CD4-positive, alpha-beta T cell treated with Interleukin-2 at 100 ng/mL for 4 hours (primary cell): ENCODE measurements at places on chromosomes 11 and 22.

GRCh38 chr11:118922745-118923627 is 2.7 kb downstream of the BCL9L start:
- DNase-seq = no peak

DNA sequence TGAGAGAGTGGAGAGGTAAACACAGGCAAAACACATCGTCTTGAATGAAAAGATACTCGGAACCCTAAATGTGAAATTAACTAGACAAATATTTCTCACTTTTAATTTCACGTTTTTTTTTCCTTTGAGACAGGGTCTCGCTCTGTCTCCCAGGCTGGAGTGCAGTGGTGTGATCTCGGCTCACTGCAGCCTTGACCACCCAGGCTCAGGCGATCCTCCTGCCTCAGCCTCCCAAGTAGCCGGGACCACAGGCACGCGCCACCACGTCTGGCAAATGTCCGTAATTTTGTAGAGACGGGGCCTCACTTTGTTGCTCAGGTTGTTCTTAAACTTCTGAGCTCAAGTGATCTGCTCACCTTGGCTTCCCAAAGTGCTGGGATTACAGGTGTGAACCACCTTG is 7.4 kb upstream of the SHANK3 start:
- DNase-seq = no peak

DNA sequence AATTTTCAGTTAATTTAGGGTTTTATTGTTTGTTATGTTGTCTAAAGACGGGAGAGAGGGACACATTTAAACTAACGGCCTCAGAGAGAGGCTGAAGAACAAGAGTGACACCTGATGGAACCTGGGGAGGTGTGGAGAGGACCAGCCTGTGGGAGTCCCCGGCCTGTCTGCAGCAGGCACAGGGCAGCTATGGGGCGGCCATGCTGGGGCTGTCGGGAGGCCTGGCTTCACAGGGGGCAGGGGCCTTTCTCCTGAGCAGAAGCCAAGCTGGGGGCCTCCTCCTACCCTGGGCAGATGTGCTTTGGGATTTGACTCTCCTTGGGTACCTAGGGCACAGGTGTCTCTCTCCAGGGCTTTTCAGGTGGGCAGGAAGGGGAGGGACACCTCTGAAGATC is 21.9 kb downstream of the RELT start:
- no peak for DNase-seq

DNA sequence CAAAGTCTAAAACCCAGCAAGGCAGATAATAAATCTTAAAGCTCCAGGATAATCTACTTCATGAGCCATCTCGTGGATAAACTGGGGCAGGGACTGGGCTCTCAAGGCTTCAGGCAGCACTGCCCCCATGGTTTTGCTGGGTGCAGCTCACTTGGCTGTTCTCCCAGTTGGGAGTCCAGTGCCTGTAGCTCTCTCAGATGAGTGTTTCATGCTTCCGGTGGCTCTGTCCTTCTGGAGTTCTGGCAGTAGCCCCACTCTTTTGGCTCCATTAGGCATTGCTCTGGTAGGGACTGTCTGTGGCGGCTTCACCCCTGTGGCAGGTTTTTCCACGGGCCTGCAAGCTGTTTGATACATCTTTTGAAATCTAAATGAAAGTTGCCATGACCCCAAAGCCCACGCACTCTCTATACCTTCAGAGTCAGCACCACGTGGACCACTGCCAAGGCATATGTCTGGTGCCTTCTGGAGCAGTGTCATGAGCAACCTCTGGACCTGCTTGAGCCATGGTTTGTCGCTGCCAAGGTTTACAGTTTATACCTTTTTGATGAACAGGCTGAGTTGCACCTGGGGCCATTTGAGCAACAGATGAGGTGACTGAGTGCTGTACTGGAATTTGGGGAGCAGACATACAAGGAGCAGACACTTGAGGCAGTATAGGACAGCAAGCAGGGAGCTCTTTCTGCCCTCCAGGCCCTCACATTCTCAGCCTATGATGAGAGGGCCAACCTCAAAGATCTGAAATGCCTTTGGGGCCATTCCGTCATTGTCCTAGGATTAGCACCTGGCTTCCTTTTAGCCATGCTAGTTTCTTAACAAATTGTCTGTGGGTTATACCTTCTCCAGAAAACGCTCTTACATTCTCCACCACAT is 48.6 kb downstream of the MTNR1B start:
- DNase-seq = no peak

DNA sequence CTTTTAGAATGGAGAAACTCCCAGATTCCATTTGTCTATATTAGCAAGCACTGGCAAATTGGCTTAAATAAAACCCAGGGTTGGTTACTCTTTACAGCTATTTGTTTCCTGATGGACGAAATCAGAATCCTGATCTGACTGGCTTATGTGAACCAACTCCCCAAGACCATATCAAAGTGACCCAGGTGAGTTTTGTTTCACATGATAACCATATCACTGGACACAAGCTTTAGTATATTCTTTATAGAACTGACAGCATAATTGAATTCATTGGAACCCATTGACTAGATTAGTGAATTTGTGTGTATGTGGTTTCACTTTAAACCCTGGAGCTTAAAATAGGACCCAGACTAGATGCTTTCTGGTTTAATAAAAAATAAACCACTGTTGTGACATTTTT is 39.3 kb downstream of the MCAM start:
- DNase-seq = no peak

- DNase-seq = no peak
These were observed 37.2 kb downstream of the RCOR2 start for GRCh38 chr11:63879598-63880402.

- no peak for DNase-seq
These were observed 592.0 kb downstream of the BRD1 start for GRCh38 chr22:49235463-49236300.

GRCh38 chr11:30025396-30026139 is 8.7 kb upstream of the KCNA4 start:
- DNase-seq = no peak

DNA sequence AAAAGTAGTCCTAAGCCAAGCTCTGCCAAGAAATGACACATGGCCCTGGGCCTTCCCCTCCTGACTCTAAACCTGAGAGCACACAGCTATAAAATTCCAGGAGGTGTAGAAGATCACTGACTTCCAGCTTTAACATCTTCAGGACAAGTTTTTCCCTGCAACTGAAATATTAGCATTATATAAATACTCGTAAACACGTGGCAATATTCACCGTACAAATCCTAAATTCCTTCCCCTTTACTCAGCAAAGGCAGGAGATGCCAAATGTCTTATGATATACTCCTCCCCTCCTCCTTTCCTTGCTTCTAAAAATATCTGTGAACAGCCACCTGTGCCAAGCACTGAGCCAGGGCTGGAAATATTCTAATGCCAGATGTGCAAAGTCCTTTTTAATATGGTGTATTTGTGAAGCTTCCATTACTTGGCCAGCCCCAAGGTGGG is 194.0 kb downstream of the LARGE1 start:
- DNase-seq = no peak

DNA sequence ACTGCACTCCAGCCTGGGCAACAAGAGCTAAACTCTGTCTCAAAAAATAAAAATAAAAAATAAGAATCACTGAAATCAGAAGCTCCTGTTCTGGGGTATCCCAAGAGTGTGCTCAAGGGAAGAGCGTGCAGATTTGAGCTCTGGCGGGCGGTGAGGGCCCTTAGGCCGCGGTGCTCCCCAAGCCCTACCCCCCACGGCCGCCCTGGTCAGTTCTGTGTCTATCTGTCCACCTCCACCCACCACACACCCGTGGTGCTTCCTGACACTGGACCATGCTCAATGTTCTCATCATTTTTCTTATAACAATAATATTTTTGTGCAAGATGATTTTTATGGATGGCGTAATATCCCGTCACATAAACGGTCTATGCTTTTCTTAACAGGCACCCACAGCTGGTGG is 71.1 kb downstream of the RTL6 start:
- DNase-seq = no peak

DNA sequence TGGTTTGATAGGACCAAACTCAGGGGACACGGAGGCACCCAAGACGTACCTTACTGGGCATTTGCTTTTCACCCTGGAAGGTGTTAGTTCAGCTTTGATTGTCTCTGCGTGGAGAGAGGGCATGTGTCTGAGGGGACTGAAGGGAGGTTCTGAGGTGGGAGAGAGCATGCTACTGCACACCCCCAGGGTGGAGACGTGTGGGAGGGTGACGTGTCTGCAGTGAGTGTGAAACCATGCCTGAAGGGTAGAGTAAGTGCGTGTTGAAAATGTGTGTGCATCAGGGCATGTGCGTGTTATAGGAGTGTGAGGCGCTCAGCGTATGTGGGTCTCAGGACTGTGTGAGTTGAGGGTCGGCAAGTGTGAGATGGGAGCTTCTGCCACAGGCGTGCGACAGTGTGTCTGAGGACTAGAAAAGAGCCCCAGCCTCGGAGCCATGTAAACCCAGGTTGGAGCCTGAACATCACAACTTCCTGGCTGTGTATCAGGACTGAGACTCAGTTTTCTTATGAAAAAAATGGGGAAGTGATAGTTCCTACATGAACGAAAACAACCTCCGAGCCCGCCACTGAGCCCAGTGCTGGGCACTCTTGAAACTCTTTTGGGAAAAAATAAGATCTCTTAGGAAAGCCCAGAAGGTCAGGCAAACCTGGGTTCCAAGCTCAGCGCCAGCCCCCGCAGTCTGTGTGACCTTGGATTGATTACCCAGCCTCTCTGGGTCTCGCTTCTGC is 11.8 kb upstream of the KCNJ11 start:
- no peak for DNase-seq

GRCh38 chr11:16749666-16750065 is 11.2 kb downstream of the C11orf58 start:
- no peak for DNase-seq

- no peak for DNase-seq
These were observed 53.1 kb downstream of the ZBTB44 start for GRCh38 chr11:130261571-130261970.

GRCh38 chr11:64353715-64354506 is 5.1 kb upstream of the RPS6KA4 start:
- DNase-seq = no peak

DNA sequence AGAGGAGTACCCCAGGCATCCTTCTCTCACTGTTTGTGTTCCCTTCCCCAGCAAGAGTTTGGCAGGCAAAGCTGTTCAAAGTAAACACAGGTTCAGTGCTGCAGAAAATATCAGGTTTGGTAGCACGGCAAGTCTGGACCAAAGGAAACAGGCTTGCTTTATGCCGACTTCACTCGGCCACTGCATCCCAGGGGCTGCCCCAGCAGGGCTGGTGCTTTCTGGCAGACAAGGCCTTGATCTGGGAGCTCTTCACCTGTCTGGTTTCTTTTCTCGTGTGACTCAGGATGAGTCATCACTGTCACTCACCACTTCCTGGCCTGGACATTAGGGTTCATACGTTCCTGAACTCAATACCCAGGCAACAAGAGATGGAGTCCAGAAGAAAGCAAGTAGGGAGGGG is 52.6 kb upstream of the NAV2 start:
- peak; percentile 31 for DNase-seq

- no peak for DNase-seq
These were observed 97.9 kb downstream of the SPATA19 start for GRCh38 chr11:133747409-133747808.

DNA sequence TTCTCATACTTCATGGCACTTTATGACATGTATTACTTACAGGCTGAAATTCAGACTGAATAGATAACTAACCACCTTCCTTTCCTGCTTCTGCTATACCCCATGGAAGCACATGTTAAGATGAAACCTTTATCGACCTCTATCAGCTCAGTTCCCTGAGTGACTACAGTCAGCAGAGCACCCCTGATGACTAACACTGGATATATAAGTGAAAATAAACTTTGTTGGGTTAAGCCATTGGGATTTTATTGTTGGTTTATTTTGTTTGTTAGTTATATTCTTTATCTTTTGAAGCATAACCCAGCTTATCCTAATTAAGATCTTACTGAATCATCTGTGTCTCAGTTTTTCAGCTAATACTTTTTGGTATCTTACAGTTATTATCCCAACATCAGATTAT is 23.0 kb upstream of the MAML2 start:
- DNase-seq = no peak

DNA sequence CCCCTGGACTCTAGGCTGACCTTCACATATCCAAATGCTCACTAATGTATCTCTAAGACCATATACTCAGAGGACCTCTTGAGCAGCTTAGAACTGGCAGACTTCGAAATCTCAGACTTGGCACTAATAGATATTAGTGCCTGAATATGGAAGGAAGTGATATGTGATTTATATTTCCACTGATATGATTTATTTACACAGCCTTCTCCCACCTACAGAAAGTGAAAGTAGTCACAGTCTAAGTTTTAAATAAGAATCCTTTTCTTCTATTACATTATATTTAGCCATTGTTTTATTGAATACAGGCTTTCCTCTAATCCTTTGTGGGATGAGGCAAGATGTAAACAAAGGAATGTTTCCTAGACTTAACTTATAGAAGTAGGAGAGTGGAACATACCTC is 6.7 kb upstream of the NAV2 start:
- no peak for DNase-seq

GRCh38 chr11:27319072-27319471 is 43.9 kb downstream of the CCDC34 start:
- no peak for DNase-seq

DNA sequence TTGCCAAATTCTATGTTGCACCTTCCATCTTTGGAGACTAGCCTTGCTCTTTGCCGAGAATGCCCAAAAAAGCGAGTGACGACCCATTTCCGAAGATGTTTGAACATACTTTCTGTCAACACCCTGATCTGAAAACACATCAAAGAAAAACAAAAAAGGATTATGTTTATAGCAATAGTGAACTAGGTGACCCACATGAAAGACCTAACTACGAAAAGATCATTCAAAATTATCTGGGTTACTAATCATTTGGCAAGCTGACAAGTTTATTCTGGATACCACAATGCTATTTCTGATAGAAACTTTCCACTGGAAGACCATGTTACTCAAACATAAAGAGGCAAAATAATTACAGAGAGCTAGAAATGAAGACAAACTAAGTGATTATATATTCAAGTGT is 27.0 kb downstream of the KCNJ1 start:
- peak; percentile 77 for DNase-seq
